ENCODE measurements at places on chromosomes 7 and 10.

- no peak for DNase-seq
Observed at GRCh38 chr7:50196719-50197118, 103.7 kb upstream of the ZPBP start.

GRCh38 chr7:92366730-92367129 is 80.6 kb upstream of the GATAD1 start:
- DNase-seq = no peak

DNA sequence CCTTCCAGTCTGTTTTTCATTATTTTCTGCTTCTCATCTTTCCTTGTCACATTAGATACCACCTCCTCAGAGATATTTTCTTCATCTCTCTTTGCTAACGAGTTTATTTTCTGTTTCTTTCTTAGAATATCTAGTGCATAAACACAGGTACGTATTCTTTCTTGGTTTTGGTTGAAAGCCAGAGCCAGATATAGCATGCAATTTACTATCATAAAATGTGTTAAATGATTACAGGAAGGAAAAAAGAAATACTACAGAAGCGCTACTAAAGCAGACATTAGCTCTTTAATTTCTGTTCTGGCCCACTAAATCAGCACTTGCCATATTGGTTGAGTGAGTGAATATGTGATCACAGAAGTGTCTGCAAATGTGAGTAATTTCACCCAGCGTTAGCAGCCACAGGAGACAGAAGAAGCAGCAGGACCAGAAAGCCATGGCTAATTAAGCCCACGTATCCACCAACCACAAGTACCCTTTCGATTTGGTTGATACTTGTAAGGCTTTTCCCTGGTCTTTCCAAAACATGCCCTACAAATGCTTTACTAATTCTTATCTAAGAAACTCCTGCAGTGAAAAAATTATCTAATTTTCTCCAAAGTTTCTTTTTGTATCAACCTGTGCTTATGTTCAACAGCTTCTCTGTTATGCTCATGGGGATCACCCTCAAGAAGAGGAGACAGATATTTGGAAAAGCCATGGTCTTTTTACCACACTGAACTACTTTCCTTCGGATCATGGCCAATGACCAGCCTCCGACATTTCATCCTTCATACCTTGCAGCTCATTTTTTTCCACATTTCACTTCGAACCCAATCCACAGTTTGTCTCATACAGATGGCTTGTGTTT is 23.1 kb upstream of the MACC1 start:
- DNase-seq = no peak

- no peak for DNase-seq
Observed at GRCh38 chr10:107144490-107144889, 20.0 kb downstream of the SORCS1 start.

GRCh38 chr7:88668591-88668990 is 90.9 kb upstream of the ZNF804B start:
- DNase-seq = no peak

- no peak for DNase-seq
Observed at GRCh38 chr10:91884536-91884935, 24.8 kb downstream of the FGFBP3 start.

DNA sequence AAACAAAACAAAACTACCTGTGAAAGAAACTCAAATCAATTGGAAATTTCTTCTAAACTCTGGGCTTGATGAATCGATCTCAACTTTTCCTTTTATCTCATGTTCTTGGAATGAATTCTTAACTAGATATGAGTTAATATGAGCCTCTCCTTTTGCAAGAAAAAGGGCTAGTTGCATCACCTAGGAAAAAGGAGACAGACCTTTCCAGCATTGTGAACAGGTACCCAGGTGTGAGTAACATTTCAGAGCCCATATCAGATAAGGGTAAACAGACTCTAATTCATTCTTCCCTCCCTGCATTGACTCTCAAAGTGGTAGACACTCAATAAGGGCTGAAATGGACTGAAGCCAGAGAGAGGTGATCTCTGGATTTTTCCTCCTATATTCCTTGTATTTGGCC is 103.8 kb upstream of the AGR3 start:
- no peak for DNase-seq

GRCh38 chr10:107284187-107284586 is 119.7 kb upstream of the SORCS1 start:
- no peak for DNase-seq

All from NCI-H2227 treated with DMSO at 0.1 percent for 48 hours (cell line).